ENCODE measurements at places on chromosomes 12 and 14.

DNA sequence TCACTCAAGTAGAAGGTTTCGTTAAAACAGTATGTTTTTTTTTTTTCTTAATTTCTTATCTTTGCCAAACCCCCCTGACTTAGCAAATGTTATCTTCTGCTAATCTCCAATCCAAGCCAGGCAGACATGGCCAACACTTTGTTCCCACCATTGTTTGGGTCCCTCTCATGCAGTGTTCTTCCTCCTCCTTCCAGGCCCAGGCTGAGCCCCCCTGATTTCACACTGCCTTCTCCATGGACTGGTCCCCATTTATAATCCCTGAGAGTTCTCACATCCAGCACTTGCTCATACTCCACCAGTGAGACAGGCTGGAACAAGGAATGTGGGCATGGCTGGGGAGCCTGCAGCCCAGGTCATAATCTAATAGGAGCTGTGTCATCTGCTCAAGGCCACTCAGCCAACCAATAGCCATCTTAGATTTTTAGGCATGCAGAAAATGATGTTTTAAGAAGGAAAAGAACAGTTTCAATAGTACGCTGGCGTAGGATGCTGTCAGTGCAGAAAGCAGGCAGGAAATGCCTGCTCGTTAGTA is 238.4 kb upstream of the CCDC196 start:
- DNase-seq = peak; percentile 22

DNA sequence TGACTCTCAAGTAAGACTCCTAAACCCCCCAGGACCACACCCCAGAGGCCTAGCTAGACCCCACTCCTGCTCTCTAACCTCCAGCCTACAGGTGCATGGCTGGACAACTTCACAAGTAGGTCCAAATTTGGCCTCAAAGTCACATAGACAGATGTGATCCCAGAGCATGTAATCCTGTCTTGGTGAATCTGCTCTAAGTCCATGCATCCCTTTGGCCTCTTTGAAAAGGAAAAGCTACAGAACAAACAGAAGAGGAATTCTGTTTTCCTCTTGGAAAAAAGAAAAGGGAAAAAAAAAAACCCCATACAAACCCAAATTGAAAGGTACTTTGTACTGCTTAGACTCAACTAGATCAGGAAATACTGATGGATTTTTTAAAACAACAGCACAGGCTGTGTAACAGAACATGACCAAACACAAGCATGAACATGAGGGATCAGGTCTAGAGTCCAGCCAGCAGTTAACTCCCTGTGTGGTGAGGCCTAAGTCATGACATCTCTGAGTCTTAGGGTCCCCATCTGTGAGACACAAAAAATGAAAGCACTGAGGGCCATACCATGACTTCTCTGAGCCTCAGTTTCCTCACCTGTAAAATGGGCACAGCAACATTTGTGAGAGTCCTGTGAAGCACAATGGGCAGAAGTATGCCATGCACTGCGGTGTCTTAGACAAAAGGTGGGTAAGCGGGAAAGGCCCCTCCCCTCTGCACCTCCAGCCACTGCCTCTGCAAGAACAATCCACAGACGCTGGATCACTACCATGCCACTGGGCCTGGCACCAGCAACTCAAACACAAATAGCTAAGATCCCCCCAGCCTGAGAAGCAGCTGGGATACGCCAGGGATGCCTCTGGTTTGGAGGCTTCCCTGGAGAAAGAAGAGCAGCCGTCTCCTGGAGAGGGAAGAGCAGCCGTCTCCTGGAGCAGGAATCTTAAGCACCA is 9.9 kb downstream of the PITPNM2 start:
- no peak for DNase-seq

- no peak for DNase-seq
Measured at GRCh38 chr12:130700492-130701401, 15.4 kb downstream of the RIMBP2 start.

DNA sequence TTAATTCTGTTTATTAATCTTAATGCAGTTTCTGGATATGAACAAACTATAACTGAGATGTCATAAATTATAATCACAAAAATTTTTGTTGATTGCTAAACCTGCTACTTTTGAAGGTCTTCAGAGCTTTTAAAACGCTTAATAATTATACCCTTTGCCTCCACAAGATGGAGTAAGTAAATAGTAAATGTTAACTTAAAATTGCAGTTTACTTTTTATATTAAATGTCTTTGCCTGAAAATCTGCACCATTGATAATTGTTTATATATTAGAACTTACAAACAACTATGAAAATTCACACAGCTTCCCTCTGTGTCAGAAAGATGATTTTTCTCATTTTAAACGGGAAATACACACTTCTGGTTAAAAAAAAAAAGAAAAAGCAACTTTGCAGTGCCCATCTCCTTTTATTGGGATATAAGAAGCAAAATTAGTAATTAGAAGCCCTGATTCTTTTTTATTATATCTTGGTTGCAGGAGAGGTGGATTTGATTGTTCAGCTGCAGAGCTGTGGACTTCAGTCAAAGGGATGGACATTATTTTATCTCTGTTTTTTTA is 35.6 kb downstream of the SCFD1 start:
- DNase-seq = peak; percentile 2

- peak; percentile 94 for DNase-seq
Measured at GRCh38 chr12:65603438-65604351, 220.6 kb upstream of the HMGA2 start.

- DNase-seq = no peak
Measured at GRCh38 chr12:51977320-51977753, 25.8 kb downstream of the ACVR1B start.

- DNase-seq = no peak
Measured at GRCh38 chr12:93722835-93723567, 45.8 kb downstream of the CRADD start.

Data from fibroblast of skin of scalp (primary cell).